ENCODE measurements at places on chromosomes 2 and 18. TPM values are rescaled to one million over a fixed set of nuclear protein-coding genes. Genes with fewer than 3 reads are reported as not detected.

Gene NT5DC4
- total RNA-seq: 0.11 TPM

Gene ELAC1
- total RNA-seq: 7.0 TPM

Gene AQP12B
- not detected for total RNA-seq

Gene GRB14
- total RNA-seq: 0.89 TPM

Gene STARD6
- not detected for total RNA-seq

Data from uterine smooth muscle cell (primary cell).